ENCODE measurements at places on chromosomes 7 and 10.

DNA sequence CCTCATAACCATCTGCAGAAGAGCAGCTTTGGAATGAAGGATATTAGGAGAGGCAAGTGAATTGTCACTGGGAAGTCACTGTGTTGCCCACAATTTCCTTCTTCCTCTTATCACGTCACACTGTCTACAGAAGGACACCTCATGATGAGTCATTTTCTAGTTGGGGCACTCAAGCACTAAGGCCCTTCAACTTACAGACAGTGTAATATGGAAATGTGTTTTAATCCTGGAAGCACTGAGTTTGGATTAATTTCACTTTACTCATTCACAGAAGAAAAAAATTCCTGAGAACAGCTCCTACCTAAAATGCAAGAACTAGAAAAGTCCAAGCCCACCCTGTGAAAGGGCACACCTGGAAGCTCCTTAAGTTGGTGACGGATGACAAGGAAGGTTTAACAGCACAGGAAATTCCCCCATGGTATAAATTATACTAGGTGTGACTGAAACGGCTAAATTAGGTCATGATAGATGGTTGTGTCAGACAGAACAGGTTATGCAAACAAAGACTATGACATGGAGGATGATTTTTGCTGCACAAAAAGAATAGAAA is 56.6 kb downstream of the PARD3 start:
- DNase-seq = no peak

GRCh38 chr7:43647339-43647672 is 64.4 kb downstream of the STK17A start:
- no peak for DNase-seq

GRCh38 chr10:22683140-22683389 is 31.3 kb downstream of the PIP4K2A start:
- DNase-seq = no peak

- no peak for DNase-seq
Measured at GRCh38 chr7:35781767-35782515, 18.9 kb upstream of the SEPTIN7 start.

GRCh38 chr7:8434290-8435002 is 1.0 kb downstream of the NXPH1 start:
- DNase-seq = no peak

GRCh38 chr10:27190508-27190907 is 35.4 kb downstream of the MASTL start:
- no peak for DNase-seq

DNA sequence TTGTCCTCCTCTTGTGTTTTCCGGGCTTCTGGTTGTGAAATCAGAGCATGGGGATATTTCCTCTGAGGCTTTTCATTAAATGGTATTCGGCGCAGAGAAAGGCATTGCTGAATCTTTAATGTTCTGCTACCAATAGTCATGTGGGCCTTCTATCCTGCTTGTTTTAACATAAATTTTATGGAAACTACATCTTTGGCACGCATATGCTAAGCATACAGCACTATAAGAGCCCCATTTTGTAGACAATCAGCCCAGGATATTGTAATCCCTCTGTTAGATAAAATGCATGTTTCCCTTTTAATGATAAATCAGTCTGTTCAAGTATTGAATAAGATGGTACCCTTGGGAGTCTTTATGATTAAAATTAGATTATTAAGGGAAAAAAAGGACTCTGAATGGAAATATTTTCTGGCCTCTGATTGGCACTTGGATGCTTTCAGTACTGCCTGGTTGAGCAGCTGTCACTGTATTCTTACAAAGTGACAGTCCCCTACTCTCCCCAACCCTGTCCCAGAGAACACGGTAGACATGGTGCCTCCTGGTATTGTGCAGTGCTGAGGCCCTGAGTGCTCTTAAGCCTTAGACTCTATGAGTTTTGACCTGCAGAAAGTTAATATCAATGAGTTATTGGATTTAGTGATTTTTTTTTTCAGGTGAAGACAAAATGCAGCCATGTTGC is 256.3 kb downstream of the POU6F2 start:
- DNase-seq = no peak

GRCh38 chr7:27128034-27128433 is 2.5 kb downstream of the HOXA4 start:
- DNase-seq = no peak

DNA sequence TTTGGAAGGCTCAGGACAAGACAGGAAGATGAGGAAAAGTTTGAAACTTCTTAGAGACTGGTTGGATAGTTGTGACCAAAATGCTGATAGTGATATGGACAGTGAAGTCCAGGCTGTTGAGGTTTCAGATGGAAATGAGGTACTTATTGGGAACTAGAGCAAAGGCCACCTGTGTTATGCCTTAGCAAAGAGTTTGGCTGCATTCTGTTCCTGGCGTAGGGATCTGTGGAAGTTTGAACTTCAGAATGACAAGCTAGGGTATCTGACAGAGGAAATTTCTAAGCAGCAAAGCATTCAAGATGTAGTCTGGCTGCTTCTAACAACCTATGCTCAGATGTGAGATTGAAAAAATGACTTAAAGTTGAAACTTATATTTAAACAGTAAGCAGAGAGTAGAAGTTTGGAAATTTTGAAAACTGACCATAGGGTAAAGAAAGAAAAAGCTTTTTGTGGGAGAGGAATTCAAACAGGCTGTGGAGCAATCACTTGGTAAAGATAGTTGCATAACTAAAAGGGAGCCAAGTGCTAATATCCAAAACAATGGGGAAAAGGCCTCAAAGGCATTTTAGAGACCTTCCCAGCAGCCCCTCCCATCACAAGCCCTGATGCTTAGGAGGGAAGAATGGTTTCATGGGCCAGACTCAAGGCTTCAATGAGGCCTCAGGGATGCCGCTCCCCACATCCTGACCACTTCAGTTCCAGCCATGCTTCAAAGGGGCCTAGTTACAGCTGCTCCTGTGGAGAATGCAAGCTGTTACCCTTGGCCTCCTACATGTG is 415.1 kb downstream of the INHBA start:
- DNase-seq = no peak

DNA sequence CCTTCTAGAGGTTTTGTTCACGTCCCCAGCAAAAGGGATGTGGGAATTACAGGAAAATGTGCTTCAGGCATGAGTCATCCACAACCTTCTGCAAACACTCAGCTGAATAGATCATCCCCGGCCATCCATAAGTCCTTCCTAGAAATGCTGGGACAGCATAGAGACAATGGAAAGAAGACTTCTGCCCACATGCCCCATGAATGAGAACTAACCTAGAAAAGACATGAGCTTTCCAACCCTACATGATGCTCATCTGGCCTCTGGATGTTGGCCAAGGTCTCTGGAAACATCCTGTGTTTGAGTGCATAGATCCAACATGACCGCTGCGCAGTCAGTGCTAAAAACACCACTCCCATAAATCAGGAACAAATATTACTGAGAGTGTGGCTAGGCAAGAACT is 277.5 kb downstream of the PLXNA4 start:
- DNase-seq = no peak

GRCh38 chr10:75542084-75542483 is 110.7 kb downstream of the LRMDA start:
- no peak for DNase-seq

DNA sequence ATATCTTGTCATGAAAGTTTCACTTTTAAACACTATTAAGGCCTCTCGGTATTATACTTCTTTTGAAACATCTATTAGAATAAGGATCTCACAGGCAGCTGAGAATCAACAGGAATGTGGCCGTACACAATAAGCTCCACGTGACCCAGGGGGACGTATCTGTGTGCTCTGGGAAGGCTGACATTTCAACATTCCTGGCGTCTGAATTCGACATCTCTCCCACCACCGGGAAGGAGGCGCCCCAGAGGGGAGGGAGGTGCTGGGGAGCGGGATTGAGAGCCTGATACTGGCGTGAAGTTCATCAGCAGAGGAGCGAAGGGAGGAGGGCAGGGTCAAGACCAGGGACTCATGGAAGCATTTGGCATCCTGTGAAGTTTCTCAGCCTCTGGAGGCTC is 401.3 kb downstream of the DNAJB6 start:
- DNase-seq = no peak

GRCh38 chr10:61409157-61409556 is 44.0 kb downstream of the TMEM26 start:
- no peak for DNase-seq

DNA sequence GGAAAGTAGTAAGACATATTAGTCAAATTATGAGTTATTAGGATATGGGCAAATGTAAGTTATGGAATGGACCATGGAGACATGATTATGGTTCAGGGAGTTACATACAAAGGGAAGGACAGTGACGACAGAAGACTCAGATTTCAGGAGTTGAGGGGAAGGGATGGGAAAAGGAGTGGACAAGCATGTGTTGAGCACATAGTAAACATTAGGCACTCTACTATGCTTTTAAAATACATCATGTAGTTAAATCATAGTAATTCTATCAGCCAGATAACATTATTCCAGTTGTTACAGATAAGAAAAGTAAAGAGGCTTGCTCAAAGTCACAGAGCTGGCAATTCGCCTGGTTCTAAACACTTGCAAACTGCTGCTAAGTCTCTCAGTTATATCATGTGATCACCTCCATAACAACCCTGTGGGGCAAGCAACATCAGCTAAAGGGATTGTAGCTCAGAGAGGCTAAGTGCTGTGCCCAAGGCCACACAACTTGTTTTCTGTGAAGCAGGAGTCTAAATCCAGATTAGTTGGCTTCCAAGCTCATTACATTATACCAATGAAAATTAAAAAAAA is 115.2 kb upstream of the MDFIC start:
- no peak for DNase-seq

DNA sequence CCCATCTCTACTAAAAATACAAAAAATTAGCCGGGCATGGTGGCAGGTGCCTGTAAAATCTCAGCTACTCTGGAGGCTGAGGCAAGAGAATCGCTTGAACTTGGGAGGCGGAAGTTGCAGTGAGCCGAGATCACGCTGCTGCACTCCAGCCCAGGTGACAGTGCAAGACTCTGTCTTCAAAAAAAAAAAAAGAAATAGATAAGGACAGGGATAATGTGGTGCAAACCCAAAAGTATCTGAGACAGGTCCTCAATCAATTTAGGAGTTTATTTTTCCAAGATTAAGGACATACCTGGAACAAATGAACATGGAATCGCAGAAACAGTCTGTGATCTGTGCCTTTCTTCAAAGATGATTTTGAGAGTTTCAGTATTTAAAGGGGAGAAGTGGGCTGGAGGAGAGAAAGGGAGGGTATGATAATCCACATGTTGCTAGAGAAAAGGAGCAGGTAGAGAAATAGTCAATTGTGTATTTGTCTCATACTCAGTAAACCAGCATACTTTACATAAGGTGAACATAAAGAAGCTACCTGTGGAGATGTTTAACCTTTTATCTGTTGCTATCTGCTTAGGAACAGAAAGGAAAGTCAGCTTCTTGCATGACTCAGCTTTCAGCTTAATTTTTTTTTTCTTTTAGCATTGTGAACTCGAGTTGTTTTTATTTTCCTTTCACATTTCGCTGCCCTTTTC is 4.9 kb upstream of the MTPN start:
- no peak for DNase-seq

- DNase-seq = no peak
Measured at GRCh38 chr10:47247148-47248059, 52.6 kb upstream of the GDF10 start.

GRCh38 chr10:124107072-124107471 is 13.7 kb upstream of the CHST15 start:
- no peak for DNase-seq

DNA sequence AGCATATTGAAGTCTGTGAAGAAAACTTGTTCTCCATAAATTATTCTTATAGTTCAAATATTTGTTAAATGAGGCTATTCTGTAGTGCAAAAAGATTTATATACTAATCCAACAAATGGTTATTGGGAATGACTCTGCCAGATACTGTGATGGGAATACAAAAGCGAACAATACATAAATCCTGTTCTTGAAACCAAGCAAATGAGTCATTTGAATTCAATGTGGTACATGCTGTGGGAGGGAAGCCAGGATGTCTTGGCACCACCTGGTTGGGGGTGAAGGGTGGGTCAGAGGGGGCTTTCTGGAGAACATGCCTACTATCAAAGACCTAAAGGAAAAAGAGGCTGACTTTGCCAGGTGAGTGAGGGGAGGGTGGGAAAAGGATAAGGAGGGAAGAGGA is 594.2 kb downstream of the CALN1 start:
- DNase-seq = no peak

DNA sequence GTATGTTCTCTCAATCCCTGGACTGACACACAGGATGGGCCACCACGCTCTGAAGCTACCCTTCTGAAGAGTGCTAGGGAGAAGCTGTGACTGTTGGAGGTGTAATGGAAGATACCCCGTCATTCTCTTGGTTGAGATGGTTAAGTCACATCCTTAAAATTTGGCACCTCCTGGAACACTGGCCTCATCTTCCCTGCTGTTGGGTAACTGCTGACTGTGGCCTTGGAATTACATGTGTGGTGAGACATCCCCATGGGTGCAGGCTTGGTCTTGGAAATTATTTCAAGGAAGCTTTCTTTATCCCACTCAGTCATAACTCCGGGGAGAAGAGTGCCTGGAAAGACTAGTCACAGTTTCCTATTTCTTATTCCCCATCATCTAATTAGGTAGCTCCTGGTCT is 62.0 kb downstream of the LRMDA start:
- DNase-seq = no peak

DNA sequence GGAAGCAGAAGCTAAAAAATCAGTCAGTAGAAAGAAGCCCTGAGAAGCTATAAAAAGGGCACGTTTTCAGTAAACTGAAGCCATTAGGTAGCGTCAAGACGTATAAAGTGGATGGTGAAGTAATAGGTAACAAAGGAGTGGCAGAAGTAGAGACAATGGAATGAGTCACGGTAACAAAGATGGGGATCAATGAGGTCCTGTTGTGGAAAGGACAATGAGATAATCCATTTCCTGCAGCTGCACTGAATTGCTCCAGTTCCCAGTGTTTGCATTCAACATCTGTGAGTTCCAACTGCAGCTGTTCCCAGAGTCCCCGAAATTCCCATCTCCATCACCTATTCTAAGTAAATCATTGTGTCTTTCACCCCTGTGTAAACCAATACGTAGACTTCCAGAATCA is 4.8 kb upstream of the HYCC1 start:
- no peak for DNase-seq

- no peak for DNase-seq
Measured at GRCh38 chr7:112886208-112886607, 96.0 kb upstream of the TMEM168 start.

DNA sequence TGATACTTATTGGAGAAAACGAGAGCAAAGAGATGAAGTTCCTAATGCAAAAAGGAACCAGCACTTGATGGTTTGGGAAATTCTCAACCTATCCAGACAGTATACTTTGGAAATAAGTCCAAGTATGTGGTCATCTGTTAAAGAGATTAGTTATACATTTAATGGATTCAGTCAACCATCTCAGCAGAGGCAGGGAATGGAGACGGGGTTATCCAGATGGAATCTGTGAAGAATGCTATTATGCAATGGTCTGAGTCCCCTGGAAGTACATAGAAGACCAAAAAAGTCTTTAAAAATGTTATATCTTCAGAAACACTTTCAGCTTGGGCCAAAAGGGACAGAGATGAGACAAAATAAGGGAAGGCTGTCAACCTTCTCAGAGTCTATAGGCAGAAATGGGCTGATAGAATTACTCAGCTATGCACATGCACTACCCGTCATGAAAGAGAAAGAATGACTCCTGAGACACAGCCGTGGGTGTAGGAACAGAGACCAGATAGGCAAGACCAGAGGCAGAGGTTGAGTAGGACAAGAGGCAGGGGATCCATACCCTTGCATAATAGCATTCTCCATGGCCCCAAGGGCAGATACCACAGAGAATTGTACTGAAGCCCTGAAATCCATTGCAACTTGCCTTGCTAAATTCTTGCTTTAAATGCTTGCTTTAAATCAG is 738.8 kb upstream of the POT1 start:
- no peak for DNase-seq
